Esophagus squamous epithelium (tissue), 5 donors: ENCODE measurements at places on chromosomes 5 and 9.

- DNase-seq = no peak
Observed at GRCh38 chr9:105257809-105258208, 13.4 kb downstream of the SLC44A1 start.

- no peak for DNase-seq
Observed at GRCh38 chr5:72036951-72037350, 70.3 kb upstream of the MAP1B start.

DNA sequence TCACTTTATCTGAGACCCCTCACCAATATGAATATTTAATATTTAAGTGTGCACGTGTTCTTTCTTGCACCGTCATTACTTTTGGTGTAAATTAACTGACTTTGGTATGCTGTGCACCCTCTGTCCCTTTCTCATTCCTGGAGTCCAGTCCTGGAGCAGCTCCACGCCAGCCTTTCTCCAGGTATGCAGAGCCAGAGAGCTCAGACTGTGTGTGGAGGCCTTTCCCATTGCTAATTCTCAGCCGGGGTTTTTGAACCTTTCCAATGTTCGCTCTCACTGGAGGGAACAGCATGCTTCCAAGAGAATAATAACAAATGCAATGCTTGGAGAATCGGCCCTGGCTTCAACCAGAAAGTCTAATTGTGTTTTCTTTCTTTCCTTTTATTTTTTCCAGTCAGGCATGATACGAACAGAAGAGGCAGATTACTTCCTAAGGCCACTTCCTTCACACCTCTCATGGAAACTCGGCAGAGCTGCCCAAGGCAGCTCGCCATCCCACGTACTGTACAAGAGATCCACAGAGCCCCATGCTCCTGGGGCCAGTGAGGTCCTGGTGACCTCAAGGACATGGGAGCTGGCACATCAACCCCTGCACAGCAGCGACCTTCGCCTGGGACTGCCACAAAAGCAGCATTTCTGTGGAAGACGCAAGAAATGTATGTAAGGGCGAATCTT lies 41.7 kb downstream of the ADAMTS16 start:
- no peak for DNase-seq

GRCh38 chr9:129500863-129501770 lies 119.8 kb downstream of the C9orf50 start:
- DNase-seq = no peak

- no peak for DNase-seq
Observed at GRCh38 chr5:113452941-113453340, 18.2 kb upstream of the TSSK1B start.

- DNase-seq = no peak
Observed at GRCh38 chr9:133647765-133648469, 11.8 kb downstream of the DBH start.

- DNase-seq = no peak
Observed at GRCh38 chr9:25397746-25398145, 280.5 kb downstream of the TUSC1 start.

DNA sequence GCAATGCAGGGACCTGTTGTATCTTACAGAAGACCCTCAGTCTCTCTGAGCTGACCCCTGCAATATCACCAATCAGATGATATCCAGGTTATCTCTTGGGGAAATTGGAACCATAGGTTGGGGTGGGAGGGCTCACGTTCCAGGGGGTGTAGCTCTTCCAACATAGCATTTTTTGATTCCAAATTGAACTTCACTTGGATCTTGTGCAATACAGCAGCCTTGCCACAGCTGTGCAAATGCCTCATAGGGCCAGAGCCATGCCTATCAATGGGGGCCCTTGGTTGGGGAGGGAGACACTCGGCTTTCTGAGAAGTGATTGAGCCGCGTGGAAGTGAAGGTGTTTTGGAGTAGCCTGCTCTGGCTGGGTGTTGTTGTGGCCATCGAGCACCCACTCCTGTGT lies 117.2 kb upstream of the PITX1 start:
- no peak for DNase-seq

DNA sequence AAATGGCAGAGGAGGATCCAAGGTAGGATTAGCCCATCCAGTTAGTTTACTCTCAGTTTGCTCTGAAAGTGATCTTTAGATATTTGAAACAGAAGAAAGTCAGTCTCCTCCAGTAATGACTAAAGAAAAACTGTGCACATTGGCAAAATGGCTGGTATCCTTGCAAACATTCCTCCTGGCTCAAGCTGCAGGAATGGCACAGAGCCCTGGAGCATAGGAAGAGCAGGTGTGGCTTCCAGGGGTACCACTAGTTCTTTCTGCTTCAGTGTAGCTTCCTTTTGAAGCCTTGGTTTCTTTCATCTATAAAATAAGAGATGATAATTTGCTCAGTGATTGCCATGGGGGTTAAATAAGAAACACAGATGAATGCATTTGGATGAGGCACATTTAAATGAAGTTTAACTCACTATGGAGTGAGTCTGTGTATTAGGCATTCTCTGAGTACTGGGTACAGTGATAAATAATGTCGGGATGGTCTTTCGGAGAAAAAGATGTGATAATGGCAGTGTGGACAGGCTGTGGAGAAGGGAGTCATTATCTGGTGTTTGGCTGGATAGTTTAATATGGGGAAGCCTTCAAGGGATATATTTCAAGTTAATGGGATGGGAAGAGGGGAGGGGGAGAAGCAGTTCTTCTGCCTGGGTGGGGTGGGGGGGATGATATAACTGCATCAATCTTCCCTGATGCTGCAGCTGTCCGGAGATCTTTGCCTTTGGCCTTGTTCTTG lies 217.3 kb upstream of the KLF4 start:
- DNase-seq = no peak

DNA sequence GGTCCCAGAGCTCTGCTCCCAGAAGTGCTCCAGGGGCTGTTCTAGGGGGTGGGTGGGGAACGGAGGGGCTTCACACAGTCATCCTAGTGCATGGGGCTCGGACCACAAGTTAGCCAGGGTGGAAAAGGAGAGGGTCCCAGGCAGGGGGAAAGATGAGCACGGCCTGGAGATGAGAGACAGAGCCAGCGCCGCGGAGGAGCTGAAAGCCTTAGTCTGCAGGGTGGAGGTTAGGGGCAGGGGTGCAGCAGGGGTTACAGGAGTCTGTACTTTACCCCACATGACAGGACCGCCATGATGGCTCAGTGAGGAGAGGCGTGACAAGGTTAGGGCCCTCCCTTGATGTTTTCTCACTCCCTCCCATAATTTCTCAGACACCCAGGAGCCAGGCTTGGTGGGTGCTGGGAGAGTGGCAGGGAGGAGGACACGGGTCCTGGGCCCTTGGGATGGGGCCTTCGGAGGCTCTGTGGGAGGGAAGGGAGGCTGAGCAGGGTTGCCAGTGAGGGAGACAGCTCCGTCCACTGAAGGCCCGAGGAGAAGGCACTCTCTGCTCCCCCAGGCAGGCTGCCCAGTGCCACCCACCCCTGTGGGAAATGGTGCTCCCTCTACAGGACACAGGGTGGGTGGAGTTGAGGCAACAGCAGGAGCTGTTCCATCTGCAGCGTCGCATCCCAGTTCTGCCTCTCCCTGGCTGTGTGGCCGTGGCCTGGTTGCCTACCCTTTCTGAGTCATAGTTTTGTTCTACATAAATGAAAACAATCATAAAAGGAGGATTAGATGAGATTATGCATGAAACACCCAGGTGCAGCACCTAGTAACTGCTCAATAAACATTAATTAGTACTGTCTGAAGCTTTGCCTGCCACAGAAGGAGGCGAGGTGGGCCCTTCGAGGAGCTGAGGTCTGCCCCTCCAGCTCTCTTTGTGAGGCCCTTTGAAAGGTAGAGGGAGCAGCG lies 66.2 kb downstream of the NDST1 start:
- DNase-seq = no peak

- no peak for DNase-seq
Observed at GRCh38 chr5:57598097-57598496, 115.5 kb upstream of the ACTBL2 start.

DNA sequence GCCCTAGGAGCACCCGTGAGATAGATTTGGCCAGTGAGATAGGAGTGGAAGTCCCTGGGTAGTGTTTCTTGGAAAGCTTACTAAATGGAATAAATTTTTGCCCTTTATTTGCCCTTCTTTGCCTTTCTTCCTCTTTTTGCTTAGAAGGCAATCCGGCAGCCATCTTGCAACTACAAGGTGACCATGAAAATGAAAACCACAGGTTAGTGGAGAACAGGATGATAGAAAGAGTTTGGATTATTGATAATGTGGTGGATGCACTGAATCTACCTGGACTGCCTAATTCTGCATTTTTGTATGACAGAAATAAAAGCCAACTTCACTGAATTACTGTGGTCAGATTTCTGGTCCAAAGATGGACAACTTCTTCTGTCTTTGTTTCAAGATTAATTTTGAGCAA lies 33.2 kb downstream of the TARS1 start:
- no peak for DNase-seq

DNA sequence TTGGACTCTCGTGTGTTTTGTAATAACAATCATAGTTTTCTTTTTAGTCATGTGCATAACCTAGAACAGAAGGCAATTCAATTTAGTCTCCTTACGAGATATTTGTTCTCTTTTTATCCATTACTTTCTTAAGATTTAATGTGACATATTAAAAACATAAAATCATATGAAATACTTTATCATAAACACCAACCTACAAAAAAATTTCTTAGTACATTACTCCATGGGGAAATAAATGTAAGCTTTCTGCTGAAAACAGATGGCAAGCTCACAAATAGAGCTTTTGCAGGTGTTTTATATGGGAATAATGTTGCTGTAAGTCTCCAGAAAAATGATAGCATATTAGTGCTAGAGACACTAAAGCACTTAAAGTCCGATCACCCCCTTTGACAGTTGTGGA lies 1035.2 kb upstream of the ARRDC3 start:
- DNase-seq = no peak

- DNase-seq = no peak
Observed at GRCh38 chr5:147911427-147911826, 5.1 kb upstream of the C5orf46 start.

DNA sequence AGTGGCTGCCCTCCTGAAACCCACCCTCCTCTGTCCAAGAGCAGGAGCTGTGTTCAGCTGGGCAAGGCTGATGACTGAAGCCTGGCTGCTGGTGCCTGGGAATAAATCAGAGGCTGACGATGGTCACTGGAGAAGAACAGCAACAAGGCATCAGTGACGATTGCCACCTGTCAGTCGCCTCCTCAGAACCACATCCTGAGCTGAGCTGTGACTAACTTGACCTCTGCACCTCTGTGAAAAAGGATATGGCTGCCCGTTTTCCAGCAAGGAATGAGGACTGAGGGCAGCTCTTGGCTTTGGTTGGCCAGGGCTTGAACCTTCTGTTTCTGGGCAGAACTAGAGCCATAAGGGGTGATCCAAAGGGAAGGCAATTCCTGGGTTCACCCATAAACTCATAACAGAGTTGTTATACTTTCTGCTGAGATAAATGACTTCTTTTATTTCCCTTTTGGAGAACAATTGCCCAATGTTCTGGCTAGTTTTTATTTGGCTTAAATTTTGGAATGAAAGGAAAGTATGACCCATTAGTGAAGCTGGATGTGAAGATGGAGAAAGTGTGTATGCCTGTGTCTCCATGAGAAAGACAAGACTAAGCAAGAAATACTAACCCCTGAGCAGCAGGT lies 40.1 kb downstream of the TRIP13 start:
- DNase-seq = no peak
